ENCODE measurements at places on chromosomes 12 and 14.

- DNase-seq: no peak
These were observed 171.2 kb upstream of the CDKN3 start for GRCh38 chr14:54225457-54226060.

GRCh38 chr14:60196291-60196690, 31.1 kb upstream of the DHRS7 start:
- no peak for DNase-seq

- no peak for DNase-seq
These were observed 88.1 kb downstream of the NTF3 start for GRCh38 chr12:5520037-5520436.

DNA sequence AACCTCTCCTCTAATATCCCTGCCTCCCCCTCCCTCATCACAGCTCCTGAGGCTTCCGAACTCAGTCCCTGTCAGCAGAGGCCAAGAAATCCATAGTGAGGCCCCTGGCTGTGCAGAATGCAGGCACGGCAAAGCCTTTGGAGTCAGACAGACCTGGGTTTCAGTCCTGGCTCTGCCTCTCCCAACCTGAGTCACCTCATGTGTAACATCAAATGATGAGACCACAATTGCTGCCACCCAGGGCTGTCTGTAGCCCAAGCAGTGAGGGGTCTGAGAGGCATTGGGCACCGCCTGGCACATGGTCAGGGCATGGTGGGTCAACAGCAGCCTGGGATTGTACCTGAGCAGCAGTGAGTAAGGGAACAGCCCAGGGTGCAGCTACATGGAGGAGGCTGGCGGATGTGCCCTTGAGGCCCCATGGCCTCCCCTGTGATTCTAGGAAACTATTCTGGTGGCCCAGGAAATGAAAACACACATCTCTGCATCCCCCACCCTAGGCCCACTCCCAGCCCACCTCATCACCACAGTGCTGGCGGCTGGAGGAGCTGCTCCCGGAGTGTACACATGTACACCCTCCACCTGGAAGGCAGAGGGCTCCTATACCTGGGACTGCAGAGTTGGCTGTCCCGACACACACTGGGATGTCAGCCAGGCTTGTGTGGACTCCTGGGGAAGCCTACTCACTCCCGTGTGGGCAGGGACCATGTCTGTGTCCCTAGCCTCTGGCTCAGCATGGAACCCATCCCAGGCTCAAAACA, 7.7 kb downstream of the ANKRD33 start:
- no peak for DNase-seq

DNA sequence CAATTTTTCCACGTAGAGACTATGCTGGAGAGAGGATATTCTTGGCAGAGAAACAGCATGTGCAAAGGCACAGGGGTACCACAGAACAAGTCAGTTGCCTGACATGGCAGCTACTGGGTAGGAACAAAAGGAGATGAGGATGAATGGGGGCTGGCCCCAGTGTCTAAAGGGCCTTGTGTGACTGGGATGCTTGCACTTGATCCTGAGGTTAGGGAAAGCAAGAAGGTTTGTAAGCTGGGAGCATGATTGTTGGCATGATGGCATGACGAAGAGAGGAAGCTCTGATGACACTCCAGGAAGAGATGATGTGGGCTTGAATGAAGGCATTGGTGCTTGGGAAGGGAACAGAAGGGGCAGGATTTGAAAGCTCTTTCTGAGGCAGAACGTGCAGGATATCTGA, 139.1 kb downstream of the ZFP36L1 start:
- DNase-seq: no peak

DNA sequence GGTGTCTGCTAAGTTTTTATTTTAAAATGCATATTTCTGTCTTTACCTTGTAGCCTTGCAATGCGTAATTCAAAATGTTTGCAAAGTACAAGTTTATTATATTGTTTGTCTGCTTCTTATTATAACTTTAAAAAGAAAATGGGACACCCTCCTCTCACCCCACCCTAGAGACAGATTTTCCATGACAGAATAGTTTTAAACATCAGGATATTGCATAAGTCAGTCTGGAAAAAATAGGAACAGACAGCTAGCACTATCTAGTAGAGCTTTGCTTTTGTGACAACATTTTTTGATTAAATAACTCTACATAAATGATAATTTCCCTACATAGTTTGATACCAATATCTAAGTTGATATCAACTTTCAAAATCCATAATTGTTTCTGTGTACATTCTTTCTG, 71.3 kb downstream of the PDE3A start:
- DNase-seq: no peak

GRCh38 chr12:110246636-110247339, 34.3 kb upstream of the ATP2A2 start:
- no peak for DNase-seq

DNA sequence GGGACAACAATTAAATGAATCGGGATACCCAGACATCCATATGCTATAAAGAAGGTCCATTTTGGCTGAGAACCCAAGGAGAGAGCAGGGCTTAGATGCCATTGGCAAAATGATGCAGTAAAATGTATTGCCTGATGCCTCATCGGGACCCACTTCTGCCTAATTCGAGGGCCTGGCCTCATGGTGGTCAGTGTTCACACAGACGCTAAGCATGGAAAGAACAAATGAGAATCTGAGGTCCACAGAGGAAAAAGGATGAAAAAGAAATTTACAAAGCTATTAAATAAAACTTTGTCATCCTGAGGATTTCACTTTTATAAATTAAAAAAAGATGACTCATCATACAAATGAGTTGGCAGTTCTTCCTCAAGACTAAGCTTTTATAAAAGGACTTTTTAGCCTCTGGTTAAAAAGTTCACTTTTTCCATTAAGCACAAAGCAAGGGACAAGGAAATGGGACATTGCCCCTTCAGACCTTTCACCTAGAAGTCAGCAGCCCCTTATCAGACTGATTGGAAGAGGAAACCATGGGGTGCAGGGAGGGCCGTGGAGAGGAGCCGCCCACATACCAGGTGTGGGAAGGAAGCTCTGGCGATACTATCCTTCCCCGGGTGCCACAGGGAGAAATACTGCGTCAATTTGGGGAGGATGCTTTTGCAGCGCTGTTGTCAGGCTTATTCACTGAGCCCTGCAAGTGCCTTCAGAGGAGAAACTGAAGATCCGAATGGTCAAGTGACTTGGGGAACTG, 176.0 kb downstream of the EGLN3 start:
- no peak for DNase-seq

DNA sequence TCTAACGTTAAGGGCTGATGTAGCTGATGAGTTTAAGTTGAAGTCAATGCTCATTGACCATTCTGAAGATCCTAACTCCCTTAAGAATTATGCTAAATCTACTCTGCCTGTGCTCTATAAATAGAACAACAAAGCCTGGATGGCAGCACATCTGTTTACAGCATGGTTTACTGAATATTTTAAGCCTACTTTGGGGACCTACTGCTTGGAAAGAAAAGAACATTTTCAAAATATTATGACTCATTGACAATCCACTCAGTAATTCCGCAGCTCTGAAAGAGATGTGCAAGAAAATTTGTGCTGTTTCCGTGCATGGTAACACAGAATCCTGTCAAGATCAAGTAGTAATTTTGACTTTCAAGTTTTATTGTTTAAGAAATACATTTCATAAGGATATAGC, 35.0 kb upstream of the NAV3 start:
- DNase-seq: no peak
